ENCODE measurements at places on chromosomes 3 and 15. TPM values are rescaled to one million over a fixed set of nuclear protein-coding genes. Genes with fewer than 3 reads are reported as not detected.

GOLGA8M gene
- total RNA-seq, result not detected

STRIT1 gene
- total RNA-seq, result not detected

SNUPN gene
- 34.6 TPM for total RNA-seq

APOD gene
- total RNA-seq, result 0.50 TPM

GP9 gene
- not detected for total RNA-seq

ZNF662 gene
- not detected for total RNA-seq

SPINT1 gene
- 3.3 TPM for total RNA-seq

FEZF2 gene
- total RNA-seq, result not detected

PATL2 gene
- 1.6 TPM for total RNA-seq

GNAT1 gene
- total RNA-seq, result not detected

GRCh38 chr3:162134571-162134970, 638.0 kb downstream of the OTOL1 start:
- H3K4me3 ChIP-seq, result no peak overlapping the region
- no peak for DNase-seq
- H3K27me3 ChIP-seq, result no peaks in the 10 kb centered on the region
- H3K27ac ChIP-seq, result no peak overlapping the region

GRCh38 chr3:134641671-134642300, 9.0 kb downstream of the KY start:
- H3K4me1 ChIP-seq, result no peaks in the 10 kb centered on the region
- peaks cover under 1% of the 10 kb centered on the region for H3K27me3 ChIP-seq
- H3K4me3 ChIP-seq, result no peak overlapping the region
- no peak for DNase-seq
- H3K27ac ChIP-seq, result no peak overlapping the region

- H3K4me3 ChIP-seq, result no peak overlapping the region
- no peaks in the 10 kb centered on the region for H3K36me3 ChIP-seq
- H3K27me3 ChIP-seq, result no peaks in the 10 kb centered on the region
Measured at GRCh38 chr3:42101048-42101447, 9.9 kb downstream of the TRAK1 start.

DNA sequence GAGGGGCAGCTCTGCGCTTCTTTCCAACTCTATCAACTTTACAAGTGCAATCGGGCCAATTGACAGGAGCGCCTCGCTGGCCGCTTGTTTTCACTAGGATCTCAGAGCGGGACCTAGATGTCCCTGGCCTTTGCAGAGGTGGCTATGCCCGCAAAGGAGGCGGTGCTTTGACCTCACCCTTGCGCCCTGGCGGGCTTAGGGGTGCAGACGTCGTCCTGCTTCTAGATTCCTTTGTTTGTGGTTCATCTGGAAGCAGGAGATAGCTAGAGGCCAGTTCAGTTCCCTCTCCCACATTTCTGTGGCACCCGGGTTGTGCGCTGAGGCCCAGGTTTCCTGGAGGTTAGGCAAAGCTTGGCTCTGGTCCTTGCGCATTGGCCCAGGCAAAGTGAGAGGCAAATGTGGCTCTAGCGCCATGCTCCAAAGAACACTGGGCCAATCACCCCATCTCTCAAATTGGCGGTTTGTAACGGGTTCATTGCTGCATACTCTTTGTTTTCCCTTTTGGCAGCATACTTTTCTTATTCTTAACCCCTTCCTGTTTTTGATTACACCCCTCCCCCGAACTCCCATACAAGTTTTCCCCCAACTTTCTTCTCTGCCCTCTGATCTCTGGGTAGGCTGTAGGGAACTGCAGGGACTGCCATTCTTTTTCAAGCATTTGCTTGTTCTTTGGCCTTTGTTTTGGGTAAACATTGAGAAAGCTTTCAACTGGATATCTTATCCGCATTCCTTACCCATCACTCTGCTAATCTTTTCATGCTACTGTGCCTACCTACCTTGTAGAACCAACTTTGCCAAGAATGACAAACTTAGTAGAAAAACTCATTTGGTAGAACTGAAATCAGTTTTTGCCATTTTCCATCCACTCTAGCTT, 1.4 kb downstream of the PPM1L start:
- H3K4me1 ChIP-seq, result peaks cover 14% of the 10 kb centered on the region
- no peak for DNase-seq
- no peaks in the 10 kb centered on the region for H3K36me3 ChIP-seq
- H3K27me3 ChIP-seq, result no peaks in the 10 kb centered on the region
- no peak overlapping the region for H3K27ac ChIP-seq

GRCh38 chr3:78645628-78646310, 1122.0 kb downstream of the ROBO1 start:
- H3K27ac ChIP-seq, result no peak overlapping the region
- H3K27me3 ChIP-seq, result no peaks in the 10 kb centered on the region
- H3K4me3 ChIP-seq, result no peak overlapping the region
- peak; percentile 87 for DNase-seq
- no peaks in the 10 kb centered on the region for H3K36me3 ChIP-seq
- peaks cover 12% of the 10 kb centered on the region for H3K4me1 ChIP-seq

DNA sequence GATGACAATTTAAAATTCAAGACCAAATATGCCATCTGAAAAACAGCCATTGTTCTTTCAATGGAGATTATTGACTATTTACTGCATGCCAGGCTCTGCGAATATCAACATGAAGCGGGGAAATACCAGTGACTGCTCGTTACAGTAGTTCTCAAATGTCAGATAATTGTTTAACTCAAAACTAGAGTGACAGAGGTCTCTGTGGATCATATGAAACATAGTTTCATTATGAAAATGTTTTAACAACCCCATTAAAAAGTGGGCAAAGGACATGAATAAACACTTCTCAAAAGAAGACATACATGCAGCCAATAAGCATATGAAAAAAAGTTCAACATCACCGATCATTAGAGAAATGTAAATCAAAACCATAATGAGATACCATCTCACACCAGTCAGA, 50.0 kb upstream of the GPR149 start:
- no peaks in the 10 kb centered on the region for H3K36me3 ChIP-seq
- H3K4me1 ChIP-seq, result no peaks in the 10 kb centered on the region
- H3K27me3 ChIP-seq, result no peaks in the 10 kb centered on the region
- H3K27ac ChIP-seq, result no peak overlapping the region
- H3K4me3 ChIP-seq, result no peak overlapping the region

DNA sequence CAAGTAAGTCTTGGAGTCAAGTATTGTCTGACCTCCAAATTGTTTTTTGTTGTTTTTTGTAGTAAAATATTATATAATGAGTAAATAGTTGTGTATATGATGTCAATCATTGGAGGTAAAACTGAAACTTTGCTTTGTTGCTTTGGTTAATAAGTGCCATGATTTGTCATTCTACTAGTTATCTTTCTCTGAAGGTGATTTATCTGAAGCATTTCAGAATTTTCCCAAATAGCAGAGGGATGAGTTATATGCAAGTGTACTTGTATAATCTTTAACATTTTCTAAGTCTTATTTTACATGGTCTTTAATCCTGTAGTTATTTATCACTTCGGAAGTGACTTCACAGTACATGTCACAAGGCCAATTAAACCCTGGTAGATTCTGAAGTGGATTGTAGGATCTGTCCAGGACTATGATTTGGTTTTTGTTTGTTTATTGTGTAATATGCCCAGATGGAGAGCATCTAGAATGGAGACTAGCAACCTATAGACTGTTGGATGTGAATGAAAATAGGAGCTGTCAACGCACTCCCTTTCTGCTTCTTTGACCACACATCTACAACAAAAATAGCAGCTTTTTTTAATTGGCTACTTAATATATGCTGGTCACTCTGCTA, 93.1 kb upstream of the SAMMSON start:
- no peaks in the 10 kb centered on the region for H3K4me1 ChIP-seq
- DNase-seq, result no peak

- H3K4me1 ChIP-seq, result peaks cover 3% of the 10 kb centered on the region
- DNase-seq, result no peak
- H3K27me3 ChIP-seq, result no peaks in the 10 kb centered on the region
- no peak overlapping the region for H3K4me3 ChIP-seq
- peak overlapping the region; percentile 30 for H3K27ac ChIP-seq
Measured at GRCh38 chr3:47581422-47581821, 2.8 kb upstream of the CSPG5 start.

- H3K36me3 ChIP-seq, result no peaks in the 10 kb centered on the region
- no peak for DNase-seq
- H3K27me3 ChIP-seq, result no peaks in the 10 kb centered on the region
- no peak overlapping the region for H3K4me3 ChIP-seq
- no peak overlapping the region for H3K27ac ChIP-seq
- no peaks in the 10 kb centered on the region for H3K4me1 ChIP-seq
Measured at GRCh38 chr3:101061312-101061711, 68.1 kb upstream of the ABI3BP start.

GRCh38 chr3:88222343-88222742, 72.6 kb downstream of the C3orf38 start:
- peak; percentile 64 for DNase-seq
- peaks cover 72% of the 10 kb centered on the region for H3K4me1 ChIP-seq
- H3K27me3 ChIP-seq, result no peaks in the 10 kb centered on the region
- no peak overlapping the region for H3K4me3 ChIP-seq
- no peaks in the 10 kb centered on the region for H3K36me3 ChIP-seq

GRCh38 chr3:56867671-56868070, 65.9 kb upstream of the ARHGEF3 start:
- H3K27ac ChIP-seq, result no peak overlapping the region
- no peak for DNase-seq
- no peaks in the 10 kb centered on the region for H3K36me3 ChIP-seq
- no peak overlapping the region for H3K4me3 ChIP-seq

DNA sequence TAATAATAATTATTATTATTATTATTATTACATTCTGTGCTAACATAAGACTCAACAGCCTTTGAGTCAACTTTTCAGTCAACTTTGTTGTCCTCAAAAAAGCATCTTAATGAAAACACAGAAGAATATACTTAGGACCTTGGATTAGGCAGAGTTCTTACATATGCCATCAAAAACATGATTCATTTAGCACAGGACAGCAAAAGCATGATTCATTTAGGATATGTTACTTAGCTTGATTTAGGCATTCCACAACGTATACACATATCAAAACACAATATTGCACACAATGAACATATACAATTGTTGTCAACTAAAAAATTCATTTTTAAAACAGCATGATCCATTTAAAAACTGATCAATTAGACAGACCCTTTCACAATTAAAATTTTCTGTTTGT, 213.0 kb downstream of the FMN1 start:
- no peaks in the 10 kb centered on the region for H3K36me3 ChIP-seq
- no peak overlapping the region for H3K4me3 ChIP-seq
- H3K27me3 ChIP-seq, result peaks cover 5% of the 10 kb centered on the region
- H3K27ac ChIP-seq, result no peak overlapping the region

GRCh38 chr15:53462651-53463050, 296.8 kb downstream of the WDR72 start:
- no peak overlapping the region for H3K27ac ChIP-seq
- H3K4me3 ChIP-seq, result no peak overlapping the region
- H3K4me1 ChIP-seq, result no peaks in the 10 kb centered on the region
- H3K36me3 ChIP-seq, result no peaks in the 10 kb centered on the region
- no peak for DNase-seq

GRCh38 chr15:68252925-68253534, 23.5 kb upstream of the CLN6 start:
- H3K27me3 ChIP-seq, result no peaks in the 10 kb centered on the region
- peak; percentile 86 for DNase-seq
- H3K27ac ChIP-seq, result no peak overlapping the region
- H3K36me3 ChIP-seq, result no peaks in the 10 kb centered on the region

DNA sequence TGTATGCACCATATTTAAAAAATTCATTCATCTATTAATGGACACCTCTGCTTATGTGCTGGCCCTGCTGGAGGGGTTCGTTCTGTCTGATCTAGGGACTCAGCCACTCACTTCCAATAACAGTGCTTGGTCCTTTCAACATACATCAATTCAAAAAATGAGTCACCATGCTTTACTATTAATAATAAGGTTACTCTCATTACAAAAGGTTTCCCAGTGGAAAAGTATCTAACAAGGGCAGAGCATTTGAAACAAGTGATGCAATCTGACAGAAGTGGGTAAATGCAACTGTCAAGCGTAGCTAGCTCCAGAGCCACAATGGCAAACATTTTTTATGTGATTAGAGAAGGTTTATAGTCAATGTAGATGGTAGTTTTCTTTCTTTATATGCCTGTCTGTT, 67.9 kb upstream of the TNIK start:
- no peaks in the 10 kb centered on the region for H3K36me3 ChIP-seq
- DNase-seq, result no peak
- no peak overlapping the region for H3K4me3 ChIP-seq
- no peaks in the 10 kb centered on the region for H3K4me1 ChIP-seq

GRCh38 chr15:71329041-71329440, 213.8 kb downstream of the THSD4 start:
- DNase-seq, result no peak
- H3K4me1 ChIP-seq, result no peaks in the 10 kb centered on the region
- no peak overlapping the region for H3K27ac ChIP-seq
- no peak overlapping the region for H3K4me3 ChIP-seq
- H3K36me3 ChIP-seq, result no peaks in the 10 kb centered on the region
